Stimulated activated CD4-positive, alpha-beta T cell treated with anti-CD3 and anti-CD28 coated beads, Interleukin-2, amount 100 ng/mL, for 48 hours (primary cell): ENCODE measurements at places on chromosomes 3 and 15.

DNA sequence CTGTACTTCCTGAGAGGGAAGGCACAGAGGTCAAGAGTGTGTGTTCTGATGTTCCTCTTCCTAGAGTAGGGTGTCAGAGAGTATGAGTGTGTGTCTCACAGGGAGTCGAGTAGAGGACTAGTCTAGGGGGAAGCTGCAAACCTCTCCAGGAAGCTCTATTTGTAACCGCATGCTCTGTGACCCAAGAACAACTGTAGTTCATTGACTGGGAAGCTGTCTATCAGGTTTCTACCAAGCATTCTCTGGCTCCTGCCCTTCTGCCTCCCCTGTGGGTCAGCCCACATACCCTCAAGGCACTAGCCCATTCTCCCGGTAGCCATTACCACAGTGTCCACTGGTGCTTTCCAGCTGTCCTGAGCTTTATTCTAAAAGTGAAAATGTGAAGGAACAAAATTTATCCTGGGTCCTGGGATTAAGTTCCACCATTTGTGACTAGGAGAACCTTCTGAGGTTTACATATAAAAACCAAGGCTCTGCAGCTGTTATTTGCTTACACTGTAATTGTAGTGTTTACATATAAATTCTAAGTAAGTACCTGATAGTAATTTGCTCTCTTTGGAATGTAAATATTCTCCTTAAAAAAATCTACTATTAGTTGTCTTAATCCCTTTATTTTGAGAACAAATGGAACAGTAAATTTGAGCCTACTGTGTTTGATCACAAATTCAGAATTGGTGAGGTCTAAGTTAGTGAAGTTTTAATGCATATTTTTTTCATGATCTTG lies 40.7 kb downstream of the MYRIP start:
- no peak for DNase-seq

- no peak for DNase-seq
These were observed 2.8 kb downstream of the EDEM1 start for GRCh38 chr3:5190147-5190791.

DNA sequence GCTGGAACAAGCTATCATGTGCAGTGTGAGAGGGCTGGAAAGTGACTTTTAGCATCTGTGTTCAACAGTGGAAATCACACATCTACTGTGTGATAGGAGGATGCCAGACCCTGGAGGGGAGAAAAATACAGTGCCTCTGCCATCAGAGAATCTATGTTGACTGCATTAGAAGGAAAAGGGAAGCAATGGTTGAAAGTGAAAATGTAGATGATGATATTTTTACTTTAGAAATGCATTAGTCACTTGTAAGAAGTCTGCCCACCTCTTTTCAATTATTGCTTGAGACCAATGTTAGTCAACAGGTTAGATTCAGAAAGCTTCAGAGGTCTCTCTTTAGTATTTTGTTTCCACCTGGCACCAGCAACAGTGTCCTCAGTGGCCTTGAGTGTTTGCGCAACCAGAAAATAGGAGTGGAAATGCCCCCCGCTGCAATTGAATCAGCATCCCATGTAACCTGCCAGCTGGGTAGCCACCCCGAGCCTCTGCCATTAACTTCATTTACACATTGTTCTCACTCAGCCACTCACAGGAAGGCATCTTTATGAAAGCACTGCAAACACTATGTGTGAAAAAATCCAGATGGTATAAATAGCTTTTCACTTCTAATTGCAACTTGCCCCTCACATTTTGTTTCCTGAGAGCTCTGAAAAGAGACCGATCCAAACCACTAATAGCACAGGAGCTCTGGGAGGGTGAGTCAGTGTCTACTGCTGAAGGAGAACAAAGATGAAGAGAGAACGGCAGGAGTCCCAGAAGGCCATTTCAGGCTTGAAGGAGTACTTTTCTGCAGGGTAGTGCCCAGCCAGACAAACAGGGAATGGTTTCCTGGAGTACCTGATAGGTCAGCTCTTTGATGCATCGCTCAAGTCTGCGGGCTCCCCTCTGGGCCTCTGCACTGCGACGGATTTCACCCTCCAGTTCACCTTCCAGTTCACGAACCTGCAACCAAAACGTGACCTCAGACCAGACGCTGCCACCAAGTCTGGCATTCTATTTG lies 92.1 kb downstream of the HHLA2 start:
- DNase-seq = peak; percentile 4

DNA sequence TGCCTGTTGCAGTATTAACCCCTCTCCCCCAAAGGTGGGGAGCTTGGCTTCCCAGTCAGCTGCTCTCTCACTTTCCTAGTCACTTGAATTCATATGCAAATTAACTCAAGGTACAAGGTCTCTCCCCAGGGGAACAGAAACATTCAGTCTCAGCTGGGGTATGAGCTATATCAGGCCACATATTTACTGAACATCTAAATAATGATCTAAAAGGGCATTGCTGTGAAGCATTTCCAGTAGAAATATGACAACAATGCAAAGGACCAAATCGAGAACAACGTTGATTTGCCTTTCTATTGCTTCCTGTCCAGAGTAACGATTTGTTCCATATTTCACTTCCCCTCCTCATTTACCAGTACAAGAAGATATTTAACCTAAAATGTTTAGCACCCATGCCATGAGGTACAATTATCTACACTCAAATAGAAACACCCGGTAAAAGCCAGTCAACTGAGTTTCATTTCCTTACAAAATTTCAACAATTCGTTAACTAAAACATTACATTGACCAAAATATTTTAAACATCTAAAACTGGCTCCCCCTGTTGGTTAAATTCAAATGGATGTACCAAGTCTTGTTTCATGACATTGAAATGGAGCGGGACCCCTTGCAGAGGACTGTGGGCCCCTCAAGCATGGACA lies 36.5 kb upstream of the KLHL6 start:
- no peak for DNase-seq
